Lower lobe of right lung (tissue), 2 donors: ENCODE measurements at places on chromosomes 11 and 22. TPM values are rescaled to one million over a fixed set of nuclear protein-coding genes. Genes with fewer than 3 reads are reported as not detected.

- DNase-seq: no peak
Measured at GRCh38 chr11:65380460-65381119, 1.9 kb downstream of the SLC25A45 start.

GRCh38 chr11:122248131-122248530 is 132.1 kb upstream of the BLID start:
- no peak for DNase-seq

GRCh38 chr22:19827341-19828034 is 27.2 kb downstream of the GNB1L start:
- no peak for DNase-seq

DNA sequence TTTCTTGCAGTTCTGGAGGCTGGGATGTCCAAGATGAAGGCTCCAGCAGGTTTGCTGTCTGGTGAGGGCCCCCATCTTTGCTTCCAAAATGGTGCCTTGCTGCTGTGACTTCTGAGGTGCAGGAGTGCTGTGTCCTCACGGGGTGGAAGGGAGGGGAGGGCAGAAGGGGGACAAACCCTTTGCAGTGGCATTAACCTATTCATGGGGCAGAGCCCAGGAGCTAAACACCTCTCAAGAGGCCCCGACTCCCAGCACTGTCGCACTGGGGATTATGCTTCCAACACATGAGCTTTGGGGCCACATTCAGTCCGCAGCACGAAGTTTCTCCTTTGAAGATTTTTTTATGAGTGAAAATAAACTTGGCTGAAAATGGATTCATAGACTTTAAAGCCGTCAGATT is 25.5 kb upstream of the OSBPL5 start:
- no peak for DNase-seq

GRCh38 chr11:57116654-57117053 is 65.1 kb upstream of the LRRC55 start:
- DNase-seq: no peak

DNA sequence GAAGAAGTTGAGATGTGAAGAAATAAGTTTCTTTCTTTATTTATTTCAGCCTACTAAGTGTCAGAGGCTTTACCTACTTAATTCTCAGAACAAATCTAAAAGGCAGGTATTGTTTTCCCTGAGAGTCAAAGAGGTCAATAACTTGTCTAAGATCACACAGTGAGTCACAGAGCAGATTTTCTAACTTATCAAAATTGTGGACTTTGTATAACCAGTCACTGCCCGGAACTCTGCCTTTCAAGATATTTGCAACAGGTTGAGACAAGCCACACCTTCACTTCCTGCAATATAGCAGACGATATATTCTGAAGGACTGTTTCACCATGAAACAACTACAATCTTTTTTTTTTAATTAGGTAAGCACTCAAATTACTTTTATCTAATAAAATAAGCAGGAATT is 10.5 kb upstream of the MMP3 start:
- DNase-seq: no peak

DNA sequence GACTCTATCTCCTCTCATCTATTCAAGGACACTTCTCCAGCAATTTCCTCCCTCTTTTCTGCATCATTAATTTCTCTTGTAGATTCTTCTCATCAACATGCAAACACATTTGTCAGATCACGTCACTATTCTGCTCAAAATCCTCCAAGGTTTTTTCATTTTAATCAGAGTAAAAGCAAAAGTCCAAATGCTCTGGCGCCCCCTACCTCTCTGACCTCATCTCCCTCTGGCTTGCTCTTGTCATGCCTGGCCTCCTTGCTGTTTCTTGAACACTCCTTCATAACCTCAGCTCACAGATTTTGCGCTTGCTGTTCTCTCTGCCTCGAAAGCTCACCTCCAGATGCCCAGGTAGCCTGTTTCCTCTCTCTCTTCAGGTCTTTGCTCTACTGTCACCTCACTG is 22.4 kb downstream of the RTCB start:
- no peak for DNase-seq

- DNase-seq: no peak
Measured at GRCh38 chr11:95891423-95892170, 32.3 kb downstream of the MTMR2 start.

DNA sequence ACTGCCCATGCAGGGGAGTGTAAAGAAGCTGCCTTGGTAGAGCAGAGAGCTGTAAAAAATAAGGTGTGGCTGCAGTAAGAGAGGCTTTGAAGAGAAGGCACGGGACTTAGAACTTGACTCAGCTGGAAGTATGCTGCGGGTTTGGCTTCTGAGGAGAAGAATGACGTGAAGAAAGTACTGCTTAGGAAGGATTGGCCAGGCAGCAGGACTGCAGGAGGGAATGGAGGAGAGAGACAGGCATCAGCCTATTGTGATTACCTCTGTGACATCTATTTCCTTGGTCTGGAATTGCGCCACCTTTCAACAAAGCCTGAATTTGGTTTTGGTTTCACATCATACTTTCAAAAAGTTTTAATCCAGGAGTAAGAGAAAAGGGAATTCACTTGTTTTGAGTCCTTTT is 22.5 kb downstream of the PRRG4 start:
- DNase-seq: no peak

- DNase-seq: no peak
Measured at GRCh38 chr11:73230931-73231330, 12.8 kb downstream of the P2RY2 start.

GRCh38 chr22:23613193-23613972 is 18.7 kb downstream of the DRICH1 start:
- DNase-seq: no peak

DNA sequence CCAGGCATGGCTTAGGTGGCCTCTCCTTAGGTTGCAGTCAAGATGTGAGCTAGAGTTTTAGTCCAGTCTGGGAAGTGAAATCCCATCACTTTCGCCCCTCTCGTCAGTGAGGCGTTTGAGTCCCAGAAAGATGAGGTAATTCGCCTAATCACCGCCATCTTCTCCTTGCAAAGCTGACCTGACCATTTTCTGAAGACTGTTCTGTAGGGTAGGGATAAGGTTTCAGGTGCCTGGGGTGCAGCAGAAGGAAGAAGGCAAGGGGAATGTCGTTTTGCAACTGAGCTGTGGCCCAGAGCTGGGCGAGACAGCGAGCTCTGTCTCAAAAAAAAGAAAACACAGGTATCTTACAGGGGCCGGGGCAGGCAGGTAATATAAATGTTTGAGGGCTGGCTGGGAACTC is 61.7 kb upstream of the CECR2 start:
- DNase-seq: no peak

DNA sequence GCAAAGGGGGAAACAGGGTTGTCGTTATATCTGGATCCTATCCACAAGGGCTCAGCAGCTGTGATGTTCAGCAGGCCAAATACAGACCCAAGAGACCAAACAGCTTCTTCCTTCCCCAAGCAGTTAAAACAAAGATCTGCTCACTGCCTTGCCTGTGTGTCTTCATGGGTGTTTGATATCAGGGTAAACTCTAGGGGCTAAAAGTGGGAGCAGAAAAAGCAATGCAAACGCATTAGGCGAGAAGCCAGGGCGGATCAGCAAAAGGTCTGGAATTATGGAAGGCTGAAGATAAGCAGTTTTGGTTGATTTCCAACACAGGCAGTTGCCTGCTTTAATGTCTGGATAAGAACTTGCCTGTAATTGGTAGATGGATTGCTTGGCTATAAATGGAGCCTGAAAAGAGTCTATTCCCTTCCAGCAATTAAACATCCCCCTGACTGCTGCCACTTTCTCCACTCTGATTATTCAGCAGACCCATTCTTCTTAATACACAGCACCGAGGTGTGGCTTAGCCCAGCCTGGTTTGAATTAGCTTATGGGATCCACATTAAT is 126.3 kb downstream of the COMMD9 start:
- no peak for DNase-seq

GRCh38 chr22:30887453-30887852 is 81.1 kb downstream of the MORC2 start:
- no peak for DNase-seq

- DNase-seq: no peak
Measured at GRCh38 chr11:22221143-22221542, 28.3 kb downstream of the ANO5 start.

- no peak for DNase-seq
Measured at GRCh38 chr22:49693416-49693815, 134.3 kb downstream of the BRD1 start.

DNA sequence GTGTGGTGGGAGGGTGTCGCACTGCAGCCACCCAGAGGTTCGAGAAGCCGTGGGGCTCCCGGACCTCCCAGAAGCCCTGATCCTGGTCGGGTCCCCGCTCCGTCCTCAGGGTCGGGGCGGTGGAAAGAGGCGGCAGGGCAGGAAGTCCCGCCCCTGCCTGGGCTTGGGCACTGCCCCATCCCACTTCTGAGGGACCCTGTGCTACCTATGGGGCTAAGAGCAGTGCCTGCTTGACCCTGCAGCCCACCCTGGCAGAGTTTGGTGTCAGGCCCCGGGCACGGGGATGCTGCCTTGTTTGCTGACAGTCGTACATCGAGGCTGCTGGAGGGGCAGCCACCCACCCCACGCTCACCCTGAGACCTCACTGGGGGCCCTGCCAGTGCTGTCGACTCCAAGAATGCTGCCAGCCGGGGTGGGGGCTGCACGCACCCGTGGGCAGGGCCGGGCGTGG is 19.4 kb downstream of the RNH1 start:
- DNase-seq: no peak

GRCh38 chr11:77412814-77413213 is 61.1 kb downstream of the PAK1 start:
- no peak for DNase-seq

GRCh38 chr11:77590194-77590782 is 535 bp downstream of the AQP11 start:
- no peak for DNase-seq

- DNase-seq: no peak
Measured at GRCh38 chr11:5803982-5804381, 4.7 kb upstream of the OR52N2 start.

- DNase-seq: no peak
Measured at GRCh38 chr11:61702701-61703312, 22.6 kb downstream of the DAGLA start.

DNA sequence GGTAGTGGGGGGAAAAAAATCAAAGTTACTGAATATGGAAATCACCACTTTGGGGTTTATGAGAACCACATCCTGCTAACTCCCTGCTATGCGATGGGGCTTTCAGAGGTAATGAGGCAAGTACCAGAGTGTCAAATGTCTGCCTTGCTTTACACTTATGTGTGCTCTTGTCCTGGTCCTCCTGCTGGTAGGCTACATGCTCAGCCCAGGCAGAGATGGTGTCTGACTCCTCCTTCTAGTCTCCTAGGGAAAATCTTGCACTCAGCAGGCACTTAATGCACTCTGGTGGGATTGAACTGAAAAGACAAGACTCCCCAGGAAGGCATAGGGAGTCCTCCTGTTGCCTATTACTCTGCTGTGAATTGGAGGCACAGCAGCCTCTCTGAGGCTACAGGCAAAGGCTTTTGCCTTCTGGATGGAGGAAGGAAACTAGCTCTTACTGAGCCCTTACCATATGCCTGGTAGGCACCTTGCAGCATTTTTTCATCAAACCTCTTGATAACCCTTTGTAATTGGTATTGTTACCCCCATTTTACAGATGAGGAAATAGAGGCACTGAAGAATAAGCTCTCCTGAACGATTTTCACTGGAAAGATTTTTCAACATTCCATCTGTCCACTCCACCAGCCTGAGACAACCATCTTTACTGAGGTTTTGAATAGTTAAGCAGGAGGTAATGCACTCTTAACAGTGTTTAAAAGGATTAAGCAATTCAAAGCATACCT is 132.1 kb upstream of the PAX6 start:
- DNase-seq: no peak

- no peak for DNase-seq
Measured at GRCh38 chr11:2666401-2666741, 33.4 kb downstream of the KCNQ1OT1 start.

DNA sequence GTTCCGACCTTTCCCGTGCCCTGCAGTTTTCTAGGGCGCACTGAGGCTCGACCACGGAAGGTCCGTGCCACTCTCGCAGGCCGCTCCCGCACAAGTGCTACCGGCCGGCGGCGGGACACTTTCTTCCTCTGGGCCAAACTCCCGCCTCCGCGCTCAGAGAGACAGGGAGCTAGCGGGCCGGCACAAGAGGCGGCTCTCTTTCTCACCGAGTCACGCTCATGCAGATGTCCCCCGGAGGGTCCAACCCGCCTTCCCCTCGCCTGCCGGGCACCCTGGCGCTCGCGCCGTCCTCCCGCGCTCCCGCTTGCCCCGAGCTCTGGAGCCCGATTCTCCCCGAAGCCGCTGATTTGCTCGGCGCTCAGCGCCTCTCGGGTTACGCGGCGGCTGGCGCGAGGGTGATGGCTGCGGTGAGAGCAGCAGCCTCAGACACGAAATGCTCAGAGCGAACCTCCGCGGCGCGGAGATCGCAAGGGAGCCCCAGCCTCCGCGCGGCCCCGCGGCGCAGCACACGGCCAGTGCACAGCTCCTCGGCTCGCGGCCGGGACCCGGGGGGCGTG is 1.0 kb downstream of the LMO1 start:
- peak; percentile 49 for DNase-seq

DNA sequence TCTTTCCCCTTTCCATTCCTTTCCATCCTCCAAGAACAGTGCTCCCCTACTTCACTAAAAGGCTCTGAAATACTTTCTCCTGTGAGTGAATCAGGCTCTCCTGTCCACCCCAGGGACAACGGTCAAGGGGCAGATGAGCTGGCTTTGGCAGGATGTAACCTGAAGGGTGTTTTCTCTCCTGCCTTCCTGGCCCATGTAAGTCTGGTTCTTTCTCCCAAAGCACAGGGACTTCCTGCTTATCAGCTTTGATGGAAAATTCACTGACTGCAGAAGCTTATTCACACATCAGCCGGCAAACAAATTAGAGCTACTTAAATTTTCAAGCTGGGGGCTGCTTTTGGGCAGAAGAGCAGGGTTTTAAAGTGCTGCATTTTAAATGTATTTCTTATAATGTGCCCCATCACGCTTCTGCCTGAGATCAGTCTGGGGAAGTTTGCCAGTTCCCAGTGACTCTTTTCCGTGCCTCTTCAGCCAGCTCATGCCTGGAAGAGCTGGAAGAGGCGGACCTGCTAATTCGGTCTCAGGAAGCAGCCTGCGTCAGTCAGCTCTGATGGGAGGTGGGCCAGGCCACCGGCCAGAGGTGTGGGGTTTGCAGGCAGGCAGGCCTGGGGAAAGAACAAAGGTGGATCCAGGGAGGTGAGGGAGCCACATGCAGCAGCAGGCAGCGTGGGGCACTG is 140.4 kb upstream of the TBCEL start:
- no peak for DNase-seq

DNA sequence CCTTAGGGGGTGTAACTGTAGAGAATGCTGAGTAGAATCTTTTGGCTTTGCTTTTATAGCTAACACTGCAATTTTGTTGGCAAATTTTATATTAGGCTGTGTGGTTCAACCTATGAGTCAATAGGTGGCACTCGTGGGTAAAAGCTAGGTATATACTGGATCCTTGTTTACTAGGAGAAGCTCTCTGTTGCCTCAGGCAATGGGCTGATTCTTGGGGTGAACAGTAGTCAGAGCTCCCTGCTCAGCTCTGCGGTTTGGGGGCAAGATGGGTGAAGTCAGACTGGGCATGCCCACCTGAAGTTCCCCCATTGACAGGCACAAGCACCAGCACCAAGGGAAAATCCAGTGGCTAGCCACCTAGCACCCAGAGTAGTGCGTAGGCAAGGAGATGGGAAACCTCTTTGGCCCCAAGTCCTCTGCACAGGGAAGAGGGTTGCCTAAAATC is 238.7 kb downstream of the FAM181B start:
- DNase-seq: no peak

- no peak for DNase-seq
Measured at GRCh38 chr11:34050581-34051348, 766 bp upstream of the CAPRIN1 start.

- DNase-seq: no peak
Measured at GRCh38 chr22:17912945-17913721, 111.2 kb downstream of the MICAL3 start.

GGTLC2 gene
- 2.7 TPM for total RNA-seq

DDIAS gene
- total RNA-seq: 13.3 TPM

ADM2 gene
- 1.5 TPM for total RNA-seq

RBMXL2 gene
- not detected for total RNA-seq

MOGAT2 gene
- total RNA-seq: not detected

MYEOV gene
- total RNA-seq: 1.2 TPM

ENTHD1 gene
- not detected for total RNA-seq
